Endothelial cell (in vitro differentiated cells): ENCODE measurements at places on chromosomes 4 and X.

DNA sequence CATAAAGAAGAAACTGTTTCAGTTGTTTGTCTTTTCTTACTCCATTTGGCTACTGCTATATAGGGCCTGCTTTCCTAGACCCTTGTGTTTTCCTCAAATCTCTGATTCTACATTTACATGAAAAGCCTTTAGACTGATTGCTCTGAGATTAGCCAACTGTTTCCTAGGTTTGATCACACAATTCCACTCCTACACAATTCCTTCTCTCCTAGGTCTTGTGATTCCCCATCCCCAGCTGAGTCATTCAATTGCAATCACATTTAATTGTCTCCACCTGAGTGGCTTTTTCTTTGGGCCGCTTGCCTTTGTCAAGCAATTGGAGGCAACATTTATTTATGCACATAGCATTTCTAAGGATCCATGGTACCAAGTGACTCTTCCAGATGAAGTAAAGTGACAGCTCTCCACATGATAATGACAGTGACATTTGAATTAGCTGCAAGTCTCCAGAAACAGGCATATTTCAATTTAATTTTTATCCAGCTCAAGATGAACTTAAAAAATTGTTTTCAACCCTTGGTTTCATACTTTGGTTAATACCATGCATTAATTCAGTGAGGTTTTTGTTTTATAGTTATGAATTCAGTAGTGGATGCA is 35.8 kb downstream of the ATXN3L start:
- no peaks in the 10 kb centered on the region for H3K27me3 ChIP-seq
- H3K36me3 ChIP-seq: no peaks in the 10 kb centered on the region
- no peak overlapping the region for H3K4me3 ChIP-seq

DNA sequence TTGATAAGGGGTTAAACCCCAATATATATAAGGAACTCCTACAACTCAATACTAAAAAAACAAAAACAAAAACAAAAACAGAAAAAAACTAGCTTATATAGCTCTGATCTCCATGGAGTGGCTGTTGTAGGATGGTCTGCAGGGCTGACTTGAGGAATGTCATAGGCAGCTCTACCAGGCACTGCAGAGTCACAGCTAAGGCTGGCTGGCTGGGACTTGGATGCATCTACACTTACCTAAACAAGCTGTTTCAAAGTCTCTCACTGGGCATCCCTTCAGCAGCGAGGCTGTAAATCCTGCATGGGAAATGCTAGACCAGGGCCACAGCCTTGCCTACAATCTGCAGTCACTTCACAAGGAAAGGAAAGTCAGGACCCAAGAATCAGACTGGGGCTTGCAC is 61.3 kb downstream of the HOPX start:
- no peak for DNase-seq
- peaks cover 17% of the 10 kb centered on the region for H3K4me1 ChIP-seq
- H3K27ac ChIP-seq: no peak overlapping the region
- H3K27me3 ChIP-seq: no peaks in the 10 kb centered on the region
- H3K36me3 ChIP-seq: peaks cover 15% of the 10 kb centered on the region

- H3K36me3 ChIP-seq: no peaks in the 10 kb centered on the region
- H3K27me3 ChIP-seq: peaks cover 3% of the 10 kb centered on the region
- no peak overlapping the region for H3K27ac ChIP-seq
- no peak for DNase-seq
- no peak overlapping the region for H3K4me3 ChIP-seq
- H3K4me1 ChIP-seq: peaks cover 14% of the 10 kb centered on the region
These were observed 154.6 kb downstream of the ATOH1 start for GRCh38 chr4:93983140-93983539.

DNA sequence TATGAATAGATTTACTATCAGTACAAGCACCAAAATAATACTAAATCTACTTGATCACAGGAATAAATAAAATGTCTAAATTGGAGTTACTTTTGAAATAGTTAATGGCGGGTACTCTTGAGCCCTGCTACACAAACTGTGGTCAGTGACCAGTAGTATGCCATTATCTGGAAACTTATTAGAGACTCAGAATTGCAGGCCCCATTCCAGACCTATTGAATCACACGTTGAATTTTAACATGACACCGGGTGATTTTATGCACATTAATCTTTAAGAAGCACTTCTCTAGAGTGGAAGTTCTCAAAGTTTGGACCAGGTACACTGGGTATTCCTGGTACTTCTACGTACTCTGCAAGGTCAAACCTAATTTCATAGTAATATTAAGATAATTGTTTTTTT is 660.0 kb upstream of the POU3F4 start:
- no peak for DNase-seq
- no peaks in the 10 kb centered on the region for H3K36me3 ChIP-seq
- H3K4me3 ChIP-seq: no peak overlapping the region
- no peak overlapping the region for H3K27ac ChIP-seq

DNA sequence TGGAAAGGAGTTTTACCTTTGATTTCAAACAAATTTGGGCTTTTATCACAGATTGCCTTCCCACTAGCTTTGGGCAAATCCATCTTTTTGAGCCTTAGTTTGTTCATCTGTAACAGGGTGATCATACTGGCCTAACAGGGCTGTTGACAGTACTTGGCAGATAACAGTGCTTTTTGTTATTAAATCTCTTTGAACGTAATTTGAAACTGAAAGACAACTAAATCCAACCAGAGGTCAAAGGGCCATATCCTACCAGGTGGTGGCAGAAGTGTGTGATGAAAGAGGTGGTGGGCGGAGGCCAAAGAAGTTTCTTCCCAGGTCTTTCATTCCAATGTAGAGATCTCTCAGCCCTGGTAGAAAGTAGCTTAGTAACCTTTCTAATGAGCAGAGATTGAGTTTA is 35.2 kb upstream of the TADA2B start:
- no peaks in the 10 kb centered on the region for H3K4me1 ChIP-seq
- no peak for DNase-seq
- H3K36me3 ChIP-seq: peaks cover 27% of the 10 kb centered on the region
- peaks cover 1% of the 10 kb centered on the region for H3K27me3 ChIP-seq
- no peak overlapping the region for H3K27ac ChIP-seq
- no peak overlapping the region for H3K4me3 ChIP-seq

- H3K27me3 ChIP-seq: peaks cover 2% of the 10 kb centered on the region
- H3K4me1 ChIP-seq: no peaks in the 10 kb centered on the region
- no peaks in the 10 kb centered on the region for H3K36me3 ChIP-seq
- peak; percentile 49 for DNase-seq
These were observed 729.3 kb upstream of the ACTRT1 start for GRCh38 chrX:128781506-128781905.

- peaks cover 9% of the 10 kb centered on the region for H3K4me1 ChIP-seq
- no peaks in the 10 kb centered on the region for H3K27me3 ChIP-seq
- DNase-seq: no peak
- H3K4me3 ChIP-seq: no peak overlapping the region
- H3K36me3 ChIP-seq: no peaks in the 10 kb centered on the region
These were observed 216.1 kb upstream of the TLL1 start for GRCh38 chr4:165656829-165657490.

GRCh38 chrX:42463706-42464490 is 314.1 kb downstream of the PPP1R2C start:
- H3K4me1 ChIP-seq: peaks cover 6% of the 10 kb centered on the region
- no peak overlapping the region for H3K4me3 ChIP-seq
- peaks cover 1% of the 10 kb centered on the region for H3K27me3 ChIP-seq
- DNase-seq: no peak

DNA sequence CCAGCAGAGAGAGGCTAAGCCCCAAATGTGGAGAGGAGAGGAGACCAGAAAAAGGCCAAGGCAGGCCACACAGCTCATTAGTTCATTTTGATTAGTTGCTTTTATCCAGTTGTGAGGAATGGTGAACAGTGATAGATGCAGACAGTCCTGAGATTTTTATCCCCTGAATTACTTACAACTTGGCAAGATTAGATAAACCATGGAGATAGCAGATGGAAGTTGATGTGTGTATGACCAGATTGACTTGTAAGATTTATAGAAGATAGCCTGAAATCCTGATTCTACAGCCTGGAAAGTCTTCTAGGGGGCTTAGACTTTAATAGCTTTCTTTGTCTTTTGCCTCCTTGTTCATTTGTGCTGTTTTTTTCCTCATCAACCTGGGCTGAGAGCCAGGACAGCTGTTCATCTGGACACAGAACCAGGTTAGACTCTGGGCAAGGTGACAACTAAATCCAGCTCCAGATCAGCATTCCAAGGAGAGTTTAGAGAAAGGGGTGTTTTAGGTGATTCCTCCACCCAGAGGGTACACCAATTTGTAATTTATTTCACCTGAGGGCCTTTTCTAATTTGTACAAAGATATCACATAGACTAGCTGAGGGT is 215.5 kb downstream of the SPATA18 start:
- peaks cover 4% of the 10 kb centered on the region for H3K4me1 ChIP-seq
- H3K27me3 ChIP-seq: peaks cover 11% of the 10 kb centered on the region
- H3K36me3 ChIP-seq: no peaks in the 10 kb centered on the region
- H3K4me3 ChIP-seq: no peak overlapping the region

- H3K27ac ChIP-seq: no peak overlapping the region
- H3K4me3 ChIP-seq: no peak overlapping the region
- H3K36me3 ChIP-seq: no peaks in the 10 kb centered on the region
- H3K4me1 ChIP-seq: no peaks in the 10 kb centered on the region
These were observed 232.9 kb downstream of the ARAP2 start for GRCh38 chr4:36011381-36011780.

- no peak for DNase-seq
- H3K27me3 ChIP-seq: no peaks in the 10 kb centered on the region
- H3K27ac ChIP-seq: no peak overlapping the region
- peaks cover 4% of the 10 kb centered on the region for H3K4me1 ChIP-seq
- no peaks in the 10 kb centered on the region for H3K36me3 ChIP-seq
These were observed 99.0 kb upstream of the DUSP21 start for GRCh38 chrX:44744799-44745198.

GRCh38 chrX:129908636-129909035 is 2.7 kb downstream of the UTP14A start:
- no peaks in the 10 kb centered on the region for H3K4me1 ChIP-seq
- H3K27ac ChIP-seq: no peak overlapping the region
- peaks cover 9% of the 10 kb centered on the region for H3K36me3 ChIP-seq
- H3K4me3 ChIP-seq: no peak overlapping the region

- H3K27ac ChIP-seq: no peak overlapping the region
- no peak overlapping the region for H3K4me3 ChIP-seq
- no peaks in the 10 kb centered on the region for H3K4me1 ChIP-seq
- no peak for DNase-seq
- H3K27me3 ChIP-seq: no peaks in the 10 kb centered on the region
These were observed 118.5 kb downstream of the VSIG4 start for GRCh38 chrX:65921363-65921762.

DNA sequence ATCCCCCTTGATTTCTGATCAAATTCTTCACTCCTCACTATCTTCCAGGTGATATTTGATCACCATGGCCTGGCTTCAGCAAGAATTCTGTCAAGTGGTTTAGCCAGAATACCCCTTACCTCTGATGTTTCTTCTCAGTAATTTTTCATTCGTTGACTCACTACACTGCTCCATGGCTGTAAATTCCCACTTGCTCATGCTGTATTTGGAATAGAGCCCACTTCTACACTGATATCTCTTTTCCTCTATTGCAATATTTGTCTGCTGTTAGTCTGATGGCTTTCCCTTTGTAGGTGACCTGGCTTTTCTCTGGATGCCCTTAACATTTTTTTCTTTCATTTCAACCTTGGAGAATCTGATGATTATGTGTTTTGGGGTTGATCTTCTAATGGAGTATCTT is 73.9 kb upstream of the DIPK2B start:
- no peaks in the 10 kb centered on the region for H3K27me3 ChIP-seq
- H3K4me3 ChIP-seq: no peak overlapping the region
- DNase-seq: no peak
- H3K36me3 ChIP-seq: no peaks in the 10 kb centered on the region
- H3K4me1 ChIP-seq: no peaks in the 10 kb centered on the region

GRCh38 chrX:71955530-71956120 is 45.0 kb downstream of the NHSL2 start:
- H3K27me3 ChIP-seq: no peaks in the 10 kb centered on the region
- peaks cover 4% of the 10 kb centered on the region for H3K36me3 ChIP-seq
- no peak overlapping the region for H3K27ac ChIP-seq
- peaks cover 44% of the 10 kb centered on the region for H3K4me1 ChIP-seq
- no peak overlapping the region for H3K4me3 ChIP-seq

DNA sequence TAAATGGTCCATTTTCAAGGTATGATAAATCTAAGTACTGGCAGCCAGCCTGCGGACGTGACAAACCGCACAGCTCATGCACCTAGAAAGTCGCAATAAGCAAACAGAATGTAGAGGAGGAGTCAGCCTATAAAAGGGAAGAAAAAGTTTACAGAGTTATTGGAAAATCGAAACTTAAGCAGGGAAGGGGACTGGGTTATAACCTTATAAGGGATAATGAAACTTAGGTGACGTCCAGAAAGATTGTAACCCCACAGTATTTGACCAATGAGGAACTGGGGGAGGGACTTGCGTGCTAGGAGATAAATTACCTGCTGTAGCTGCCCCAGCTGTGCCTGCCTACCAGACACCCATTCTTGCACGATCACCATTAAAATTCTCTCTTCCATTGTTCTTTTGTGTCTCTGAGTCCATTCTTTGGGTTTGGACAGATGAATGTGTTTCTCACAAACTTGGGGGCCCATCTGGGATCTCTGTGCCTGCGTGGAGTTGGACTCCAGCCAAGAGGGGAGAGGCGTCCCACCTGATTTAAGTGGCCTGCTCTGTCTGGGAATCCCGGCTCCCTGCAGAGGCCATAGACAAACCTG is 61.0 kb downstream of the ZCCHC12 start:
- H3K4me1 ChIP-seq: no peaks in the 10 kb centered on the region
- no peak overlapping the region for H3K27ac ChIP-seq
- H3K4me3 ChIP-seq: no peak overlapping the region
- DNase-seq: no peak
- no peaks in the 10 kb centered on the region for H3K36me3 ChIP-seq
- H3K27me3 ChIP-seq: no peaks in the 10 kb centered on the region

- no peak overlapping the region for H3K4me3 ChIP-seq
- peak; percentile 78 for DNase-seq
- H3K36me3 ChIP-seq: no peaks in the 10 kb centered on the region
- H3K4me1 ChIP-seq: peaks cover 13% of the 10 kb centered on the region
These were observed 9.4 kb upstream of the MMAA start for GRCh38 chr4:145609481-145610427.
